ENCODE measurements at places on chromosomes 4 and X. TPM values are rescaled to one million over a fixed set of nuclear protein-coding genes. Genes with fewer than 3 reads are reported as not detected.

Gene FAAH2
- total RNA-seq, result 0.33 TPM

Gene PRR27
- total RNA-seq, result not detected

Gene VSIG1
- 0.65 TPM for total RNA-seq

Gene CFAP47
- total RNA-seq, result not detected

Gene ASMT
- total RNA-seq, result not detected

Gene HHIP
- total RNA-seq, result 854 TPM

Gene MAGEB10
- not detected for total RNA-seq

Gene BEND2
- total RNA-seq, result not detected

Gene NEUROG2
- not detected for total RNA-seq
